ENCODE measurements at places on chromosomes 1 and 21.

DNA sequence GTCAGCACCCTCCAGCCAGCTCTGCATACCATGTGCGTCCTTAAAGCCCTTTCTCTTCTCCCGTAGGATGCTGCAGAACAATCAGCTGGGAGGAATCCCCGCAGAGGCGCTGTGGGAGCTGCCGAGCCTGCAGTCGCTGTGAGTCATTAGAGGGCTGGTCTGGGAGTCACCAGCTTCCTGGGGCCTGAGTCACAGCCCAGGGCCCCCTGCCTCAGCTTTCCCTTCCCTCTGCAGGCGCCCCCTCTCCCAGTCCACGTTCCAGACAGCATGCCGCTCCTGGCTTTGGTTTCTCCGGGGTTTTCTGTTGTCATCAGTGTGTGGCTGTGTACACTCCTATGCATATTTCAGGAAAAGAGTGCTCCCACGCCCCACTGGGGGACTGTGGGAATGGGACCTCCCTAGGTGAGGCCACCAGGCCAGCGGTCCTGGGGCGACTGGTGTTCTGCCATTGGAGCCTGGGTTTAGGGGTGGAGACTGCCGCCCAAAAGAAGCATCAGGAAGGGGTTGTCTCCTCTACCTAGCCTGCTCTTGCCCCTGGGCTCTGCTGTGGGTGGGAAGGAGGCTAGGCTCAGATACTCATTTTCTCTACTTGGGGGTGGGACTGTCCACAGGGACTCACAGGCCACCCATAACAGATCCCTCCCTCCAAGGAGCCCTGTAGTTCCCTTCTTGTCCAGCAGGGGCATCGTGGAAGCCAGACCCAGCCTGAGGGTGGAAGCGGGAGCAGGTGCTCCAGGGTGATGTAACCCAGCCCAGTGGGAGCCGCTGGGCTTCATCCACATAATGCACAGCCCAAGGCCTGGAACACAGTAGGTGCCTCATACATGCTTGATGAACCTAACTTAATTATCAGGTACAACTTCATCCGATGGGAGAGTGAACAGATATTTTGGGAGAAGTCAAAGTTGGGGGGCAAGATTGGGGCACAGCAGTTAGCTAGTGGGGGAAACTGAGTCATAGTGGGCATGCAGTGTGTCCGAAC is 42.5 kb downstream of the LGR6 start:
- DNase-seq, result peak; percentile 56

DNA sequence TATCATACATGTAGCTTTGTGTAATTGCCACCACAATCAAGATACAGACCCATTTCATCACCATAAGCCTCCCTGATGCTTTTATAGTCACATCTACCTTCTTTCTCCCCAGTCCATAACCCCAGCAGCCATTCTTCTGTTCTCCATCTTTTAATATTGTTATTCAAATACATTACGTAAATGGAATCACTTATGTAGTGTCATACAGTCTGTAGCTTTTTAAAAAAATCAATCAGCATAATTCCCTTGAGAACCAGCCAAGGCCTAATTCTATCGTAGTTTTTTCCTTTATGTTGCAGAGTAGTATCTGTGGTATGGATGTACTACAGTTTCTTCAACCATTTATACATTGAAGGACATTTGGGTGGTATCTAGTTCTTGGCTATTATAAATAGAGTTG is 31.6 kb upstream of the WDR26 start:
- DNase-seq, result no peak

DNA sequence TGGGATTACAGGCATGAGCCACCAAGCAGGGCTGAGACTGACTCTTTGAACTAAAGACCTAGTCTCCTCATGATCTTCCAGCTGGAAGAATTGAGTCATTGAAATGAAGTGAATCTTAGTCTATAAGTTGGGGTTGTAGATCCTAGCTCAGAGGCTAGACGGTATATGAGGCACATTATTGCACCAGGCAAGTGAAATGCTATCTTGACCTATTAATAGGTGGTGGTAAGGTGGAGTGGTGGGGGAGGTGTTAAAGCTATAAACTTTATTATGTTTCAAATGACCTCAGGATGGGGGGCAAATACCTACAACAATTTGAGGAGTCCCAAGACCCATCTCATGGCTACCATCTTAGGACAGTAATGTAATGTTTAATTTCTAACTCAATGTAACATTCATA is 36.8 kb upstream of the SLC16A1 start:
- no peak for DNase-seq

- no peak for DNase-seq
Observed at GRCh38 chr1:202709276-202710041, 795 bp downstream of the SYT2 start.

DNA sequence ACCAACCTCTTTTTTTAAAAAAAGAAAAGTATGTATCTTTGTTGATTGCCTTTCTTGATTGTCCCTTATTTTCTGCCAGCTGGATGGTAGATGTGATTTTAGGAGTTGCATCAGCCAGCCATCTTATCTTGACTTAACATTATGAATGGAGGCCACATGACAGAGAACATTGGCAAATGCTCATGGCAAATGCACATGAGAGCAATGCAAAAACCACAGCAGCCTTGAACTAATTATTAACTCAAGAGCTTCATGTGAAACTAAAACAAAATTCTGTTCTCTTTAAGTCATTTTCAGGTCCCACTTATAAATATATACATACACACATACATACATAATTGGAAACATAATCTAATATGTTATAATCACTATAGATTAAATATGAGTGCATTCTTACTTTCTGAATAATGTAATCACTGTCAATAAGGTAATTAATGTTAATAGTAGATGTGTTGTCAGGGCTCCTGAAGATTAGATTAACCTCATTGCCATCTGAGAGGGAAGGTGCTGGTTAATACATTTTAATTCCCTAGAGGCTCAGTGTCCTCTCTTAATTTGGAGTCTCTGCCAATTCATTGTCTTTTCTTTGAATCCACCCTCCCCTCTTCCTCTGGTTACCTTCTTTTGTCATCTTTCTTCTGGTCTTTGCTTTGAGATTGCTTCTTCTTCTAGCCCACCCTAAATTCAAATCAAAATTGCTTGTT is 962.2 kb downstream of the ADGRL2 start:
- DNase-seq, result no peak

DNA sequence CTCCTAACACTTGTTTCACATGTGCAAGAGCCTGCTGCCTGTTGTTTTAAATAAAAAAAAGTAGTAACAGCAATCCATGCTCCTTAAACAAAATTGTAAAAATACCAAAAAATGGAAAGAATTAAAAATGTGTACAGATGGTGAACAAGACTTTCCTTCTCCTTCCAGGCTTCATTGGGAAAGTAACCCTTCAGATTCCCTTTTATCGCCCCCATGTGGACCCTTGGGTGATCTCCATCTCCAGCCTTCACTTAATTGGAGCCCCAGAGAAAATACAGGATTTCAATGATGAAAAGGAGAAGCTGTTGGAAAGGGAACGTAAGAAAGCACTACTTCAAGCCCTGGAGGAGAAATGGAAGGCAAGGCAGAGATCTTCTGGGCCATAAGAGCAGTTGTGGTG is 14.2 kb downstream of the VPS13D start:
- DNase-seq, result peak; percentile 35
